Progenitor cell of endocrine pancreas (in vitro differentiated cells): ENCODE measurements at places on chromosomes 6 and 20.

GRCh38 chr6:26172608-26172968, 85.4 kb downstream of the HFE start:
- no peak for DNase-seq

GRCh38 chr6:158554611-158555361, 5.1 kb upstream of the TMEM181 start:
- DNase-seq: no peak

GRCh38 chr6:155215906-155216305, 47.9 kb upstream of the CLDN20 start:
- no peak for DNase-seq

DNA sequence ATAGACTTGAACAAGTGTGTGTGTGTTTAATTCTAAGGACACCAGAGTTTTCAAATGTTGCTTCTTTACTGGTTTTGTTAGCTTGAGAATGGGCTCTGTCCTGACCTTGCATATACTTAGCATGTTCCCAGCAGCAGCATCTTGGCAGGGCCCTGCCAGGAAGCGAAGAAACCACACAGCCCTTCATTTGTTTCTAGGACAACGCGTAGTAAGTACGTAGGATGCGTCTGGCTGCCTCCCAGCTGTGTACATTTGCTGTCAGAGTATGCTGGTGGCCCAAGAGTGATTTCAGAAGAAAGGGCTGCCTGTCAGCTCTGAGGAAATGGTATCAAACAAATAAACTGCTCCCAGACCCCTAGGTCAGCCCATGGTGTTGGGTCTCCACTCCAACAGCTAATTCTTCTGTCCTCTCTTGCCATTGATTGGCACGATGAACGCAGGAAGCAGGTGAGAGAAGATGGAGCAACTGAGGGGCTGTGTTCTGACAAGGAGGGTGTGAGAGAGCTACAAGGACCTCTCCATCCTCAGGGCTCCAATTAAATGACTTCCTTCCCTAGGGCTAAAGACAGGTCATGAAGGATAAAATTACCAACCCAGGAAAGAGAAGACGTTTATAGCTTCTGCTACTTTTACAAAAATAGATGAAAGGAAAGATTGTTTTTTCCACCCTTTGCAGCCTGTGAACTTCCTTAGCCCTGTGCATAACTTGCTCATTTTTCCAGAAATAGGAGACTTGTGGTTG, 55.9 kb upstream of the HDDC2 start:
- DNase-seq: no peak
